Activated naive CD8-positive, alpha-beta T cell treated with anti-CD3 and anti-CD28 coated beads, Interleukin-2, amount 50 U/mL, for 24 hours (primary cell): ENCODE measurements at places on chromosomes 5 and 9.

DNA sequence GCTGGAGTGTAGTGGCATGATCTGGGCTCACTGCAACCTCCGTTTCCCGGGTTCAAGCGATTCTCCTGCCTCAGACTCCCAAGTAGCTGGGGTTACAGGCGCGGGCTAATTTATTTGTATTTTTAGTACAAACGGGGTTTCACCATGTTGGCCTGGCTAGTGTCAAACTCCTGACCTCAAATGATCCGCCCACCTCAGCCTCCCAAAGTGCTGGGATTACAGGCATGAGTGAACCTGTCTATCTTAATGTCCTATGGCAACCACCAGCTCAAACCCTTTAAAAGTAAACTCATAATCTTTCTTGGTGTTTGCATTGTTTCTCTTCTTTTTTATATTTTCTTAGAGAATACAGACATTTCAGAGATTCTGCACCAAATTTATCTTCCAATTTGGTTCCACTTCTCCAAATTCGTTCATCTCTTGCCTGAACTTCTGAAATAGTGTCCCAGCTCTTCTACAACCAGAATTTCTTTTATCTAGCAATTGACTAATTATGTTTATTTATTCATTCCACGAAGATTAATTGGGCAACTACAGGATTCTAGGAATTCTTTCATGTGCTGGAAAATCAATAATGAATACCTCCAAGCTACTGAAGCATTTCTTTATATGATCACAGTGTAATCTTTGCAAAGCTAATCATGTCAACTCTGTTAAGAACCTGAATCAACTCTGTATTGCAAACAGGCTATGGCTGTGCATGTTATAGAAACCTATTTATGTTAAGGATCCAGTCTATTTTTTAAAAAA is 60.0 kb upstream of the TYRP1 start:
- no peak for DNase-seq

DNA sequence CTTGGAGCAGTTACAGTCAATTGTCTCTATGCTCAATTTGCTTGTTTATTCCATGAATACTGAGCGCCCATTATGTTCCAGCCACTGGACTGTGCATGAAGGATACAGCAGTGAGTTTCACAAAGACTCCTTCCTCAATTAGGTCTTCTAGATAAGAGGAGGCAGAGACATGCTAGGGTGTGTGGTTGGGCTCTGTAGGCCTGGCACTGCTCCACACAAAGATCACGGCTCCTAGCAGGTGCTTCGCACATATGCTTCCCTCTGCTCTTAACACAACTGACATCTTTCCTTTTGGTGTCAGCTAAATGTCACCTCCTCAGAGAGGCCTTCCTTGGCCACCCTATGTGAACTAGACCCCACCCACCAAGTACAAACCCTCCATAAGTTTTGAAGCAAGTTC is 10.9 kb downstream of the IL12B start:
- no peak for DNase-seq

GRCh38 chr5:33997331-33997983 is 10.4 kb downstream of the AMACR start:
- DNase-seq: peak; percentile 16

DNA sequence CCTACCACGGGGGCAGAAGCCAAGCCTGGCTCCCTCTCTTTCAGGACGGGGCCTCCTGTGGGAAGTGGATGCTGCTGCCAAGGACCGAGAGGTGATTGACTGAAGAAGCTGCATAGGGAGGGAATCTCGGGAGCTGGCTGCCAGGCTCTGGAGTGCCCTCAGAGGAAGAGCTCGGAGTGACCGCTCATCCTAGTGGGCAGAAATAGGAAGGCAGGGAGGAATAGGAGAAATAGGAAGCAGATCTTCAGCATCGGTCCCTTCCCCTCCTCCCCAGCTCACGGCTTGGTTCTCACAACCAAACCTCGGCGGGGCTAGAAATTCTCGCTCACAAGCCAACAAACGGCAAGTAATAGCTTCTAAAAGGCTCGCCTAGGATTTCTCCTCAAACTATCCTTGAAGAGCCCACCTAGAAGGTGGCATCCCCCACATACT is 159.9 kb upstream of the RAI14 start:
- no peak for DNase-seq

DNA sequence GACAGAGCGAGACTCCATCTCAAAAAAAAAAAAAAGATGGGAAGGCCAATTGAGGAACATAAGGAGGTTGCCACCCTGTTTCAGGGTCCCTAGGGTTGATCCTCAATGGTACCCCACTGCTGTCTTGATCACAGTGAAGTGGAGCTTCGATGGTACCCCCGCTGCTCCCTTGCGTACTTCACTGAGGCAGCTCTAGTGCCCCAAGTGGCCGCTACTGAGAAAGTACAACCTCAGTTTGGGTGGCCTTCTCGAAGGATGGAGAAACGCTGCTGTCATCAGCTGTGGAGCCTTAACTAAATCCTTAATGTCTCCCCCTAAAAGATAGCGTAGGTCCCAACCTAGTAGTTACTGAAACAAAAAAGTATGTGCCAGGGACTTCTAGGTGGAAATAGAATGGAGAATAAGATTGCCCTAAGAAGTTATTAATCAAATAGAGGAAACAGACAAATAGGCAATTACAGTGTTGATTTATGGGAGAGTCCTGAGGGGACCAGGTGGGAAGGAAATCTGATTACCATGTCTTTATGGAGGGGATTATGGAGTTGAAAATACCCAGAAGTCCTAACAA is 6.3 kb downstream of the TESK1 start:
- DNase-seq: peak; percentile 59

DNA sequence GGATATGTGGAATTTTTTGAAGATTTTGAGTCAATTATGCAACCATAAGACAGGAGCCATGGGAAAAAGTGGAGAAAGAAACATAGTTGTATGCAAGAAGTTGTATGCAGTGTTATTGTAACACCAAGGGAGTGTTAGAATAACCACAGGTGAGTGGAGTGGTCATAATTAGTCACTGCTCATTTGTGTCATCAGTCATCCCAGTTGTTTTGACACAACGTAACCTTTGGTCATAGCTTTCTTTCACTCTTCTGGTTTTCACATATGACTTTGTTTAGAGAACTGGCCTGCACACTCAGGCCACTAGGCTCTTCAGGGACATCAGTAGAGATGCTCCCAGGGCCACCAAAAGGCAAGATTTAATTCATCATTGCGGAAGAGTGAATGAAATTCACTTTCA is 158.7 kb upstream of the HMHB1 start:
- no peak for DNase-seq

DNA sequence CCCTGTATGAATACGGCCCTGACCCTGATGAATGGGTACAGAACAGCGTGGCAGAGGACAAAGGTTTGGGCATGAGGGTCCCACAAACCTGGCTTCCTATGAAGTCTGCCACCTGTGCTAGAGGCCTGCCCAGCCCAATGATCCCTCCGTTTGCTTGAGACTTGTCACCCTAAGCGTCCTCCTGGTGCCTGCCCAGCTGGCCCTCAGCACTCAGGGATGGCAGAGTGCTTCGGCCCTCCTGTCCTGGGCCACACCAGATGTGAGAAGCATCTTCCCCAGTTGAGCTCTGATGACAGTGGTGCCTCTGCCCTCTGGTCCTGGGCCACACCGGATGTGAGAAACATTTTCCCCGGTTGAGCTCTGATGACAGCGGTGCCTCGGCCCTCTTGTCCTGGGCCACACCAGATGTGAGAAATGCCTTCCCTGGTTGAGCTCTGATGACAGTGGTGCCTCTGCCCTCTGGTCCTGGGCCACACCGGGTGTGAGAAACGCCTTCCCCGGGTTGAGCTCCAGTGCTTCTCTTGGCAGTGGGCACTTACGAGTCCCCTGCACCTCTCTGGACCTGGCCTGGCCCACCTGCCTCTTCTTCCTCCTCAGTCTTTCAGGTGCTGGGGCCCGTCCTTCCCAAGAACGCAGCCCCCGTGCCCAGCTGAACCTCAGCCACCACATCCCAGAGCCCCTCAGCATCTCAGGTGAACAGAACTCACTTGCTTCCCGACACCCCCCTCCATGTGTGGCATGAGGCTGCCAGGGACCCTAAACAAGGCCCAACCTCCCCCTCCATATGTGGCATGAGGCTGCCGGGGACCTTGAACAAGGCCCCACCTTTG is 253.1 kb upstream of the IRX1 start:
- DNase-seq: no peak

GRCh38 chr5:172008689-172009141 is 2.3 kb upstream of the FBXW11 start:
- no peak for DNase-seq

- DNase-seq: no peak
These were observed 292.6 kb downstream of the MCTP1 start for GRCh38 chr5:94992325-94992724.

DNA sequence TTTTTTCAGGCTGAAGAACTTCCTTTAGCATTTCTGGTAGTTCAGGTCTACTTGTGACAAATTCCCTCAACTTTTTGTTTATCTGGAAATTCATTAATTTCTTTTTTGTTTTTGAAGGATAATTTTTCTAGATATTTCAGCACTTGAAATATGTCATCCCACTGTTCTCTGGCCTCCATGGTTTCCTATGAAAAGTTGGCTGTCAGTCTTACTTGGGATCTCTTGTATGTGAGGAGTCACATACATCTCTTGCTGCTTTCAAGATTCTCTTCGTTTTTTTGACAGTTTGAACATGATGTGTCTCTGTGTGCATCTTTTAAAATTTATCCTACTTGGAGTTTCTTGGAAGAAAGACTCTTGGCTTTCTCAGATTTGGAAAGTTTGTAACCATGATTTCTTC is 79.5 kb downstream of the RIC1 start:
- no peak for DNase-seq

- no peak for DNase-seq
These were observed 794.0 kb upstream of the COX7C start for GRCh38 chr5:85823462-85824426.

GRCh38 chr9:78821126-78821822 is 524.3 kb downstream of the PSAT1 start:
- no peak for DNase-seq

DNA sequence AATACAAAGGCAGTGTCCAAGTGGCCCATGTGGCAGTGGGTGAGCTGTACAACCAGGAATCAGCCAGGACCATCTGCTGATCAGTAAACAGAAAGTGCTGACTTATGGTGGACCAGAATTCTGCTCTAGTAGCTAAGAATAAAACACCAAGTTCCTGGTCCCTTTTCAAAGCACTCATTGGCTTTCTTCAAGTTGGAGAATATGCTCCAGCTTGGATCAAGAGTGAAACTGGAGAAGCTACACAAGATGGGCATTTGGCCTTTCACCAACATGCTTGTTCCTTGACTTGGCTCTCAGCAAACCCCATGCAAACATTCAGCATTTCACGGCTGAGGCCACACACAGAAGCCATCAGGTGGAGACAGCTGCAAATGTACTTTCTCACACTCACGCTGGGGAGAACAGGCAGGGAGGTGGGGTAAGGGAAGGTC is 32.1 kb downstream of the MARCHF3 start:
- no peak for DNase-seq

DNA sequence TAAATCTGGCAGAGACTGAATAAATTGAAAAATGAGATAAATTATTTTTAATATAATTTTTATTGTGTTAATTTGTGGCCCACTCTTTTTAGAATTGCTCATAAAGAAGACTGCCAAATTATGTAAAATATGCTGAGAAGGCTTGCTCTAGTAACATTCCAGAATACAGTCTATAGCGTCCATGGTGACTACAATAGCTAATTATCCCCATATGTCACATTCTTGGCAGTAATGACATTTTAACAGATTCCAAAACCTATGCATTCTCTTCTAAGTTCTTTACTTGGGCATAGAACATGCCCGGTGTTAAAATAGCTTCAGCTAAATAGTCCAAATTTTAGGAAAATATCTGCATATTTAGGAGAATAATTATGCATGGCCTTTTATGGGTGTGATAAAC is 697.0 kb upstream of the SEMA6A start:
- no peak for DNase-seq

DNA sequence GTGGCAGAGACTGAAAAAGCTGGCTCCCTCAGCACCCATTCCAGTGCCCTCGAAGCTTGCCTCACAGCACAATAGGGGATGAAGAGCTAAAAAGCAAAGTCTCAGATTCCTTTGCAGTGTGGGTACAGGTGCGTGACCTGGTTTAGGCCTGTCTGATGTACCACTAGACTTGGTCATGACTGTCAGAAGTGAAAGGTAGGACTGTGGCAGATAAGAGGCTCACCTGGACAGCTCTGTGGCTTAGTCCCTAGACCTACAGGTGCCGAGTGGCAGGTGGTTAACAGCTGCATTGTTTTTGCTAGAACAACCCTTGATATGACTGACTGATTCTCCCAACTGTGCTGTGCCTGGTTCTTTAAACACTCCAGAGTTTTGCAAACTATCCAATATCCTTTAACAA is 14.7 kb upstream of the SFXN1 start:
- no peak for DNase-seq

DNA sequence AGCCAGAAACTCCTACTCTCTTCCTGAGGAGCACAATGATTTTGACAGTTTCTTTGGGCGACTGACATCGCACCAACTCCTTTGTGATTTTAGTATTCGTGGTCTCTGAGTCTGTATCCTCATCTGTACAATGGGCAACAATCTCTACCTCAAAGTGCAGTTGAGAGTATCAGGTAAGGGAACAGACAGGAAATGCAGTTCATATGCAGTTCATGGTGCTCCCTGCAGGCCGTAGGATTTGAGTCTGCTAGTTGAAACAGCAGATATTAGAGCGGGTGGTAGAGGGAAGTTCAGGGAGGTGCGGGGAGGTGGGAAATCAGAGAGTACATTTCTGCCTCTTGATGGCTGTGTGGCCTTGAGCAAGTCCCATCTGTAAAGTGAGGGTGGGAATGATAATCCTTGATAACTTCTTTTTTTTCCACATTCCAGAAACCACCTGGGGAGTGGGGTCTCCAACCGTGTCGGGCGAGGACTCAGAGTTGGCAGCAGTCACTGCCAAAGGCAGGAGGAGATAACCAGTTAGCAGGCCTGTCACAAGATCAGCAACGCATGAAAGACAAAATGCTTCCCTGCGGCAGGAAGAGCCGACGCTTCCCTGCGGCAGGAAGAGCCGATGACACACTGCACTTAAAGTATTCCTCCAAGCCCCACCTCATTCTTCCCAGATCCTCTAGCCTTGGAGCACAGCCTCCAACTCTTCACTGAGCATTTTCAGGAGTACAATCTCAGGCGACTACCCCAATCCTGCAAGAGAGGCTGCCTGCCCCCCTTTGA is 6.0 kb upstream of the NEK6 start:
- no peak for DNase-seq

- DNase-seq: no peak
These were observed 16.5 kb upstream of the SPARC start for GRCh38 chr5:151703227-151703626.

- no peak for DNase-seq
These were observed 177.2 kb downstream of the MAPKAP1 start for GRCh38 chr9:125529589-125530515.

GRCh38 chr9:20112205-20112783 is 323.5 kb upstream of the SLC24A2 start:
- no peak for DNase-seq
